Activated CD4-positive, alpha-beta T cell treated with anti-CD3 and anti-CD28 coated beads, Interleukin-2, amount 10 ng/mL, durations not matched to agents 24 days and 14 days (primary cell): ENCODE measurements at places on chromosomes 2 and 18.

DNA sequence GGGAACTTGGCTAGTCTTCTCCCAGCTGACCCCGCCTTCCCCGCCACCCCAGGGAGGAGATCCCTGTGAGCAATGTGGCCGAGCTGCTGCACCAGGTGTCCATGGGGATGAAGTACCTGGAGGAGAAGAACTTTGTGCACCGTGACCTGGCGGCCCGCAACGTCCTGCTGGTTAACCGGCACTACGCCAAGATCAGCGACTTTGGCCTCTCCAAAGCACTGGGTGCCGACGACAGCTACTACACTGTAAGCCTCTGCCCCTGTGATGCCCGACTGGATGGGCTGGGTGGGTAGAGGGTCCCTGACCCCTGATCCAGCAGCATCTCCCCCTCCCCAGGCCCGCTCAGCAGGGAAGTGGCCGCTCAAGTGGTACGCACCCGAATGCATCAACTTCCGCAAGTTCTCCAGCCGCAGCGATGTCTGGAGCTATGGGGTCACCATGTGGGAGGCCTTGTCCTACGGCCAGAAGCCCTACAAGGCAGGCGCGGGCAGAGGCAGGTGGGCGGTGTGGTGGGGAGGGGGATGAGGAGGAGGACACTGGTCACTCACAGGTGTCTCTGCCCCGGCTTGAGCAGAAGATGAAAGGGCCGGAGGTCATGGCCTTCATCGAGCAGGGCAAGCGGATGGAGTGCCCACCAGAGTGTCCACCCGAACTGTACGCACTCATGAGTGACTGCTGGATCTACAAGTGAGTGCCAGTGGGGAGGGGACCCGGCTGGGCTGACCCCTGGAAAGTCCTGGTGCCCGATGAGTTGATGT is 24.2 kb downstream of the ZAP70 start:
- no peak for DNase-seq

DNA sequence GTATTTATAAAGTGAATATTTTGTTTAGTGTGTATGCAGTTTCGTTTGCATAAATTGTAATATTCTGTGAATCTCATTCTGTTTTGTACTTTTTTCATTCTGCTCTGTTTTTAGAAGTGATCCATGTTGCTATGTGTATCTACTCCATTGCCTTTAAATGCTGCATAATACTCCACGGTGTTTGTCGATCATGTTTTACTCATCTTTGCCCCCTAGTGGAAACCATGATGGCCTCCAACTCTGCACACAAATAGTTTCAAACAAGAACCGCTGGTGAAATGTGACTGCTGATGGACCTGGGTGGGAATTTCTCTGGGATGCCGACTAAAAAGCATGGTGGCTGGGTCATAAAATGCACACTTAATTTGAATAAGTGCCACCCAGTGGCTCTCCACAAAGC is 32.0 kb upstream of the SKOR2 start:
- DNase-seq = no peak

- DNase-seq = no peak
These were observed 283.0 kb downstream of the RND3 start for GRCh38 chr2:150204451-150204850.

- peak; percentile 81 for DNase-seq
These were observed 77.7 kb upstream of the SMAD2 start for GRCh38 chr18:48007955-48008701.

GRCh38 chr18:75173125-75173432 is 35.9 kb downstream of the PTGR3 start:
- no peak for DNase-seq

- DNase-seq = no peak
These were observed 32.4 kb downstream of the TMEM87B start for GRCh38 chr2:112087346-112088020.

DNA sequence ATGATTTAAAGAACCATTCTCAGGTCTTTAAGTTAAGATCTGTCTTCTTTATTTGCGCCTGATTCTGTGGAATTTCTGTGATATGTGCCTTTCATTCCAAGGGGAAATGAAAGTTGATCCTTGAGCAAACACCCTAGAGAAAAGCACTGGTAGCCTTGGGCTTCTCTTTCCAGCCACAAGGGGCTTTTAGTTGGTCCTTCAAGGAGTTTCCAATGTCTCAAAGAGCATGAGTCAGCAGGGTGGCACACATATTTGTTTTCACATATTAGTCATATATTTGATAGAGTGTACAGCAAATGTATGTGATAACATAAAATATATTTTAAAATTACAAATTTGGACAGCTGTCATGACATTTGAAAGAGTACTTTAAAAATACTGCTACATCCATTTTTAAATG is 339.5 kb downstream of the TXNL1 start:
- DNase-seq = no peak

DNA sequence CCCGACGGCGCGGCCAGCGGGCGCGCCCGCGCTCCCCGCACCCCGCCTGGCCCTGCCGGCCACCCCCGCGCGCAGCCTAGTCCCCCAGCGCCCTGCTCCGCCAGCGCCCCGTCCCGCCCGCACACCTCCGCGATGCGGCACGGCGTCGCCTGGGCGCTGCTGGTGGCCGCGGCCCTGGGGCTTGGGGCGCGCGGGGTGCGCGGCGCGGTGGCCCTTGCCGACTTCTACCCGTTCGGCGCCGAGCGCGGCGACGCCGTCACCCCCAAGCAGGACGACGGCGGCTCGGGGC is 232 bp downstream of the SNED1 start:
- no peak for DNase-seq

GRCh38 chr2:44531289-44531688 is 169.5 kb downstream of the CAMKMT start:
- no peak for DNase-seq

DNA sequence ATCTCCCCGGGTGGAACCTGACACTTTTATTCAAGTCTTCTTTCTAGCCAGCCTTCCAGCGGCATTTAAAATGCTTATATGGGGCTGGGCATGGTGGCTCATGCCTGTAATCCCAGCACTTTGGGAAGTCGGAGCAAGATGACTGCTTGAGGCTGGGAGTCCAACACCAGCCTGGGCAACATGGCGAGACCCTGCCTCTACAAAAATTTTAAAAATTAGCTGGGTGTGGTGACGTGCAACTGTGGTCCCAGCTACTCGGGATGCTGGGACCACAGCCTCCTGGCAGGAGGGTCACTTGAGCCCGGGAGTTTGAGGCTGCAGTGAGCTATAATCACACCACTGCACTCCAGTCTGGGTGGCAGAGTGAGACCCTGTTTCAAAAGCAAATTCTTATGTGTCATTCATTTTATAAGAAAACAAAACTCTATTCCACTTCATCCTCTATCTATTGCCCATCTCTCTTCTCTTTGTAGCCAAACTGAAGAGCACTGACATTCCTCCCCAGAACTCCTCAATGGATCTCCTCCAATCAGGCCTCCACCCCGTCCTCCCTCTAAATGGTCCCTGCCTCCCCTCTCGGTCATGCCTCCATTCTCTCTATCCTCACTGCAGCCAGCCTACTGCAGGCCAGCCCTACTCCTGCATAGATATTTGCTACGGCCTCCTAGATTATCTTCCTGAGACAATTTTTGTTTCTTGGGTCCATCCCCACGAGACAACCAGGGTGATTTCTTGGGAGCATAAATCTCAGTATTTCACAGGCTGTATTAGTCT is 18.0 kb upstream of the RHOB start:
- DNase-seq = no peak

- peak; percentile 72 for DNase-seq
These were observed 256.5 kb downstream of the TPGS2 start for GRCh38 chr18:36572135-36572856.

- no peak for DNase-seq
These were observed 123.2 kb downstream of the LYPD6B start for GRCh38 chr2:149161481-149162225.

DNA sequence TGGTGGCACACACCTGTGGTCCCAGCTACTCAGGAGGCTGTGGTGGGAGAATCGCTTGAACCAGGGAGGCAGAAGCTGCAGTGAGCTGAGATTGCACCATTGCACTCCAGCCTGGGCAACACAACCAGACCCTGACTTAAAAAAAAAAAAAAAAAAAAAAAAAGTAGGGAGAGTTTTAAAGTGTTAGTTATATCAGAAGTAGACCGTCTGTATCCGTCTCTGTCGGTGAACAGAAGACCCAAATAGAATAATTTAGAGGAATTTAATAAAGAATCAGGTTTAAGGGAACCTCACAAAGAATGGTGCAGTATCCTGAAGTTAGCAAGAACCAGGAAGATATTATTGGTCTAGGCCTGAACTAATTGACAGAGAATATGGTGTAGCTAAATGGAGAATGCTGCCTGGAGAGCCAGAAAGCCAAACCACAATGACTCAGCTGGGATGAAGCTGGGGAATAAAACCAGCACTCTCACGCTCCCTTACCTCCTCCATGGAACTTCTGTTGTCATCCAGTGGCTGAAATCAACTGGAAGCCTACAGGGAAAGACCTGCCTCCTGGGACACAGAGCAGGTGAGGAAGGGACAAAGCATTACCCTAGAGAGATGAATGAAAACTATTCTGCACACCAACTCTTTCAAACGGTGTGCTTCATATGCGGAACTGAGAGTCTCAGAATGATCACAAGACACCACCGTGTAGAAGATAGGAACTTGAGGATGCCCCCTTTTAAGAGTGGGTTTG is 39.1 kb upstream of the PLEKHM3 start:
- no peak for DNase-seq

GRCh38 chr2:217444932-217445331 is 557.9 kb downstream of the TNS1 start:
- DNase-seq = no peak

GRCh38 chr2:184923751-184924150 is 325.4 kb downstream of the ZNF804A start:
- no peak for DNase-seq

DNA sequence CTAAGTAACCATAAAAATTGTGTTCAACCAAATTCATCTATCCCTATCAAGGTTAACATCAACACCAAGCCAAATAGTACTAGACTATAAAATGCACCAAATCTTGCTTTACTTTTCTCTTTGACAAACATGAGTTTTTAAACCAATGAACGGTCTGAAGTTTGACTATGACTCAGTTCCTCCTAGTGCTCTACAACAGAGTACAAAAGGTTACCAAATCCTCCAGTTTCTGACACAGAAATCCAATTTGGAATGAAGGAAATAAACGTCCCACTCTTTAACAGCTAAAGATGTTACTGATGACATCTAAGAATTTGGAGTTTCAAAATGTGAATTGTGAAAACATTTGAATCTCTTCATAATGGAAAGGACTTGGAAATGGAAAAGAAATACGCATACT is 11.8 kb upstream of the ACVR1 start:
- DNase-seq = no peak

DNA sequence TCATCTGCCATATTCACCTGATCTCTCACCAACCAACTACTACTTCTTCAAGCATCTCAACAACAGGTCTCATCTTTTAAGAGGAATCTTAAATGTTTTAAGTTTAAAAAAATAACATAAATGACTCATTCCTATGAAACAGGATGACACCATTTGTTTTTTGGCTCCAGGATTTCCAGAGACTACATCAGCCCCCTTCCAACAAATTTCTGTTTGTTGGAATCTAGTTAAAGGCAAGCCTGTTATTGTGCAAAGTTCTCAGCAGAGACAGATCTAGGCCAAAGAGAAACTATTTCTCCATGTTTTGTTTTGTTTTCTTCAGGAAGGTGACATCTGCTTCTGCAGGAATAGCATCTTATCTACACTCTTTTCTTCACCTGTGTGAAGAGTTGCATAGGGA is 204.8 kb upstream of the SH3BP4 start:
- DNase-seq = no peak

- DNase-seq = no peak
These were observed 519.6 kb downstream of the LRP1B start for GRCh38 chr2:141611176-141611571.

- no peak for DNase-seq
These were observed 36.5 kb downstream of the MYO3B start for GRCh38 chr2:170214309-170214948.
